ENCODE measurements at places on chromosomes 7 and 10.

- DNase-seq, result no peak
Observed at GRCh38 chr10:1896153-1896552, 158.8 kb upstream of the ADARB2 start.

DNA sequence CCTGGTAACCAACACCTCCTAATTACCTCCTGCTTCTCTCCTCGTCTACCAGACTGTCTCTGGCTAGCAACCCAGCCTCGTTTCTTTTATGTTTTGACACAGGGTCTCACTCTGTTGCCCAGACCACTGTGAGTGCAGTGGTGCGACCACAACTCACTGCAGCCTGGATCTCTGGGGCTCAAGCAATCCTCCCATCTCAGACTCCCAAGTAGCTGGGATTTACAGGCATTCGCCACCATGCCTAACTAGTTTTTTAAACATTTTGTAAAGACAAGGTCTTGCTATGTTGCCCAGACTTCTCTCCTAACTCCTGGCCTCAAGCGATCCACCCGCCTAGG, 10.2 kb downstream of the TNRC18 start:
- no peak for DNase-seq

GRCh38 chr7:507623-508300, 11.9 kb downstream of the PDGFA start:
- DNase-seq, result no peak

DNA sequence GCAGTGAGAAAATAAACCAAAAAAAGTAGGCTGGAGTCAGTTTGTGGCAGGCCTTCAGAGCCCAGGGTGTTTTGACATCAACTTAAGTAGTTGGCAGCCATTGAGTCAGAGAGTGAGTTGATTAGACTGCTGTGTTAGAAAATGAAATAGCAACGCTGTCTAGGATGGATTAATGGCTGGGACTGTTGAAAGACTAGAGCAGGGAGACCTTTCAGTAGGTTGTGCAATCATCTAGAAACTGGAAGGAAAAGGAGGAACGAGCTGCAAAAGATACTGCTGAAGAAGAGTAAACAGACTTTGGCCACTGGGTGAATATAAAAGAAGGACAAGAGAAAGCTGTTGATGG, 28.6 kb upstream of the TRIL start:
- no peak for DNase-seq

DNA sequence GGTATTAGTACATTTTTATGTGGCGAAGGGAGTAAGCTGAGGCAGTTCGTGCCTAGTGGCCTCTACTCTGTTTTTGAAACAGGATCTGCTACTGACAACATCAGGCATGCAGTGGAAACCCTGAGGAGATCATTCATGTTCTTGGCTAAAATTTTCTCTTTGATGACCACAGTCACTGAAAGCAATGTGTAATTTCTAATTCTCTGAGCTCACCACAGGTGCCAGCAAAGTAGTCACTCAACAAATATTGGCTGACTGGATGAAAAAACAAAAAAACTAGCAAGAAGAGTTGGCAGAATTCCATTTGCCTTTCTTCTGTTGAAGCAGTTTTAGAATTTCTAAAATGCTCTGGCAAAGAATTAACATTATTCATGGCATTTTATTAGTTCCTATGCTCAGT, 176.5 kb upstream of the KCTD7 start:
- no peak for DNase-seq

DNA sequence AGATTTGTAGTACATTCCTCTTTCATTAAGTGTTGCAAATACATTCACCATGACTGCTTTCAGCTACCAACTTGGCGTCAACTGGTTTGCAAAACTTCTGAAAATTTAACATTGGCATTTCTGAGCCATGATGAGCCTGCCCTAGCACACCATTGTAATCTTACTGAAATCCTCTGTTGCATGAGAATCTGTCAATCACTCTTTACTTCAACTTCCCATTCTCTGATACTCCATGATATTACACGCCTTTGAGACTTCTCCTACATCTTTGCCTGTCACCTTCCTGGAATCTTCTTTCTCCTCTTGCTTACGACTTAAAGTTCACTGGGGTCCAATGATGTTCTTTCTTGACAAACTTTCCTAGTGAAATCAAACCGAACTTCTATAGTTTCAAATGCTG, 32.2 kb downstream of the EBLN1 start:
- no peak for DNase-seq

DNA sequence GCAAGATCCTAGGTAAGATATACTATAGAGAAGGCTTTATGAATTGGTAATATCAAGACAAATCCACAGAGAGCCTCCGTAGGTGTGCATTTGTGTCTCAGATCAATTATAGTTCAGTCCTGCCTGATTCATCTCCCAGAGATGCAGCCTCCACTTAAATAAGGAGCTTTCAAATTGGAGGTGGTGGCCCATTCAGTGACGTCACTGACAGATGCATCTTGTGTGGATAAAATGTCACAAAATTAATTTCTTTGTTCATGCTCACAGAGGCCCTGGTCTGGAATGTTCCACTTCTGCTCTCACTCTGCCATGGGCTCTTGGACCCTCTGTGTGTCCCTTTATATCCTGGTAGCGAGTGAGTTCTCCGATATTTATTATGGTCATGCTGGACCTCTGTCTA, 157.1 kb upstream of the PRSS58 start:
- DNase-seq, result no peak

- no peak for DNase-seq
Observed at GRCh38 chr7:79319369-79319768, 134.1 kb downstream of the MAGI2 start.

GRCh38 chr10:127556916-127557315, 7.8 kb downstream of the NPS start:
- no peak for DNase-seq

- DNase-seq, result no peak
Observed at GRCh38 chr10:71837098-71837827, 13.8 kb downstream of the PSAP start.

DNA sequence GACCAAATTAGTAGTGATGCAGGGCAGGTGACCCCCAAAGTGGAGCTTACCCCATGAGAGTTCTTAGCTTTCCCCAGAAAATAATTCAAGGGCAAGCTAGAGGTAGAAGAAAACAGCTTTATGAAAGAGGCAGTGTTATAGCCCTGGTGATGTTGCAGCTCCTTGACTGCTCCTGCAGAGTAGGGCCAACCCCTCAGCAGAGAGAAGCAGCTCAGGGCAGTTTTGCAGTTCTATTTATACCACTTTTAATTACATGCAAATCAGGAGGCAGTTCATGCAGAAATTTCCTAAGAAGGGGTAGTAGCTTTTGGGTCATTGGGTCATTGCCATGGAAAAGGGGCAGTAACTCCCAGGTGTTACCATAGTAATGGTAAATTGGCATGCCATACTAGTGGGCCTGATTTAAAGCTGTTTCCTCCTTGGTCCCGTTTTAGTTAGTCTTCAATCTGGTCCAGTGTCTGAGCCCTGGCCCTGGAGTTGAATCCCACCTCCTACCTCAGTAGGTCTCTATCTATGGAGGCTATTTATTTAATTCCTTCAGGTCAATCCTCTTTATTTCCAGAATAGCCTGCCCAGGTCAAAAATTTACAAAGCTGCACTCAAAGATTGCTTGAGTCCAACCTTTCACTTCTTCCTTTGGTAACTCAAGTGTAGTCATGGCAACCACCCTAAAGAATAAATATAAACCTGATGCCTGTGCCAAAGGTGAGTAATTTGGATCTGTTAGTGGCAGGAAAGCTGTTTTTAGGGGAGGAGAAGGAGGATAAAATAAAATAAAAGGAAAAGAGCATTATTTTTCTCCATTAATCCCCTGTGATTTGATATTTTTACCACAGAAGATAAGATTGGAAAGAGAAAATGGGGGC, 29.5 kb downstream of the PLXDC2 start:
- no peak for DNase-seq

DNA sequence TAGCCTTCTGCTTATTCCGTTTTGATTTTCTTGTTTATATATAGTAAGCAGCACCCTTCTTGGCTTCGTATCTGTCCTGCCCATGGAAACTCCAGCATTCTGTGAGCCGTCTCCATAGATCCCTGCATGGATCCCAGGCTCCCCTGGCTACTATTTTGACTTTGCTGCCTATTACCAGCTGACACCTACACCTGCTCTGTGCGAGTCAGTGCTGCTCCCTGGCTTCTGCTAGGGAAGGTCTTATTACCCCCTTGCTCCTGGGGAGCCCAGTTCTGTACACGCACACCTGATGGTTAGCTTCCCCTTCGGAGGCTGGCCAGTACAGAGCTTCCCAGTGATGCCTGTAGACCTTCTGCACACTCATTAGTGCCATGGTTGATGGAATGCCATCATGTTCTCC, 35.4 kb downstream of the NACAD start:
- no peak for DNase-seq

- DNase-seq, result no peak
Observed at GRCh38 chr10:102421507-102421756, 796 bp downstream of the FBXL15 start.

GRCh38 chr10:120598386-120598785, 141.4 kb downstream of the PLPP4 start:
- DNase-seq, result no peak

- no peak for DNase-seq
Observed at GRCh38 chr10:287814-288213, 152.6 kb downstream of the ZMYND11 start.

- no peak for DNase-seq
Observed at GRCh38 chr10:131897297-131897899, 3.4 kb upstream of the PPP2R2D start.

- no peak for DNase-seq
Observed at GRCh38 chr10:131843089-131843595, 57.7 kb upstream of the PPP2R2D start.

DNA sequence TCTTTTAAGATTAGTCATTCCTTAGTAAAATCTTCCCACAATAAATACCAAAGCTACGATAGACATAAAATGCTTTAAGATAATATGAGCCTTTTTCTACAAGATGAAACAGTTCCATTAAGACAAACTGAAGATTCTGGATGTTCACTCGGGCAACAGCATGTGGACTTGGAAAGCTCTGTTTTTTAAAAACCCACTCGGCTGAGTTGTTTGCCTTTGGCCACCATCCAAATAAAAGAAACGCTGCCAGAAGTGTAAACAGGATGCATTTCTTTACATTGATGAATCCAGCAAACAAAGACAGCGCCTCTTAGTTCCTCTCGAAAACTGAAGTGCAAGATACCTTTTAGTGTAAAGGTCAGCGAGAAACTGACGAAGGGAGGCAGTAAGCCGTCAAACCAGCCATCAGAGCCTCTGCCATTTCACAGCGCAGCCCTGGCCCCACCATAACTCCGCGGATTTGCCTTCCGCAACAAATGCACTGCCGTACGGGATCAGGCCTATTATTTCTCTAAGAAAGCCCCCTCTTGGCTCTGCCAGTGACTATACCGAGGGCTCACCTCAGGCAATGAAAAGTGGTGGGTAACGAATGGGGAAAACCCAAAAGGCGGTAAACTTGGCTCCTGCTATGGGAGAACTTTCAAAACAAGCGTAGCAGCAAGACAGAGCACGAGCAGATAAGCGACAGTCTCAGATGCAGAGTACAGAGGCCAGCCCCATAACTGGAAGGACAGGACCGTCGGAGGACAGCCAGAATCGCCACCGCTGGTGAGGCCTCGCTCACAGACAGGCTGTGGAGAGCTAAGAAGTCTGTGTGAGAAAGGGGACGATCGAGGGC, 41.4 kb downstream of the GNA12 start:
- no peak for DNase-seq

DNA sequence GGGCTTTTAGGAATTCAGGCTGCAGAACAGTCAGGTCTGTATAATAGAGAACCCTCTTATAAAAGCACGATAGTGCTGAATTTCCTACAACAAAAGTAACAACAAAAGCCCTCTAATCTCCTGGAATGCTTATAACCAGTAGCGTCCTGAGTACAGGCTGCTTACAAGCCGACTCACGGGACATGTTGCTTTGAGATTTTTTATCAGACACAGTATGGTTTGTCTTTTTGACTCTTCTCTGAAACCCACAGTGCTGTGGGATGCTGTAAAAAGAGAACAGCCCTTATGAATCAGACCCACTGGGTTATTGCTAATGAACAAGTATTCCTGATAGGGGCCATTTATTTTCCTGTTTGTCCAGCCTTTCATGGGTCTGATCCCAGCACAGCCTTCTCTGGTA, 59.4 kb downstream of the PLPP4 start:
- no peak for DNase-seq

DNA sequence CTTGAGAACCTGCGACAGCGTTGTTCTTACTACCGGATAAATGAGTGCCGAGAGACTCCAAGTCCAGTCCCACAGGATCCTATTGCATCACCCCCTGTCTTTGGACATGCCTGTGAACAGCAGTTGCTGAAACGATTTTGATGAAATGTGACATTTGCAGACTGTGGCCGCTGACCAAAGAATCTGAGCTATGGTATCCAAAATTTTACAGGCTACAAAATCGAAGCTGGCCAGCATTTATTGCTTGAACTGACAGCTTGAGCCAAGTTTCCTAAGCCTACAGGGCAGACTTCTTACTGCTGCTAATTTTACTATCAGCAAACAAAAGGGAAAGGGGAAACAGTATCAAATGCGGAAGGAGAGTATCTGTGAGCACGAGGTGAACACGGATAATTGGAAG, 12.1 kb upstream of the NPVF start:
- no peak for DNase-seq

- no peak for DNase-seq
Observed at GRCh38 chr7:977326-978048, 2.1 kb upstream of the COX19 start.

Measured in stimulated activated CD4-positive, alpha-beta T cell treated with anti-CD3 and anti-CD28 coated beads, Interleukin-2, amount 100 ng/mL, for 4 hours (primary cell).